Fibroblast of skin of right biceps (primary cell): ENCODE measurements at places on chromosomes 2 and 18.

DNA sequence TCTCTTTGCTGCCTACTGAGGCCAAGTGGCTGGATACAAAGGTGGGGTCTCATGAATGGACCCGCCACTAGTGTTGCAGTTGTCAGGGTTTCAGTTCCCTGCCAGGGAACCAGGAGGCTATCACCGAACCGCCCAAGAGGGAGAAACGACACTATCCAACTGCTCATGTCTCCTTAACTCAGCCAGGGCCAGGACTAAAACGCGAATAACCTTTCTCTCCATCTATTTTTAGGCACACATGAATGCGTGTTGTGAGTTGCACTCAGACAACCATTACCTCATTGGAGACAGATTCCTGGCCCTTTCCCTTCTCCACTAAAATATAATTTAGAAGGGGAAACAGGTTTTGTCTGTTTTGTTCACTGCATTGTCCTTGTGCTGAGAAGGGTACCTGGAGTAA, 559.5 kb downstream of the SOCS6 start:
- no peak for DNase-seq

GRCh38 chr2:106805716-106806115, 80.3 kb downstream of the ST6GAL2 start:
- no peak for DNase-seq

DNA sequence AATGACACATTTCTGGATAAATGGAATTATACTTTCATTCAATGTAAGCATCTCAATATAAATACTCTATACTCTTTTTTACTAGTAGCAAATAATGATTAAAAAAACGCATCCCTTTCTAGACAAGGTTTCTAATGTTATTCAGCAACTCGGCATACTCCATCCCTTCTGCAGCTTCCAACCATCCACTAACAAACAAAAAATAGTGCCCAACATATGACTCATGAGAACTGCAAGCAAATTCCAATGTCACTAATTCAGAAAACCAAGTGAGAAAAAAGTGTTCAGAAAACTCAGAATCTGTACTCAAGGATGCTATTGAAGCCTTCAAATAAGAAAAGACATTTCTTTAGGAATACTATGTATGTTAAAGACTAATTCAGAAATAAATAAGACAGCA, 140.0 kb downstream of the BAZ2B start:
- peak; percentile 5 for DNase-seq

GRCh38 chr18:28522236-28522635, 345.3 kb upstream of the CDH2 start:
- no peak for DNase-seq

DNA sequence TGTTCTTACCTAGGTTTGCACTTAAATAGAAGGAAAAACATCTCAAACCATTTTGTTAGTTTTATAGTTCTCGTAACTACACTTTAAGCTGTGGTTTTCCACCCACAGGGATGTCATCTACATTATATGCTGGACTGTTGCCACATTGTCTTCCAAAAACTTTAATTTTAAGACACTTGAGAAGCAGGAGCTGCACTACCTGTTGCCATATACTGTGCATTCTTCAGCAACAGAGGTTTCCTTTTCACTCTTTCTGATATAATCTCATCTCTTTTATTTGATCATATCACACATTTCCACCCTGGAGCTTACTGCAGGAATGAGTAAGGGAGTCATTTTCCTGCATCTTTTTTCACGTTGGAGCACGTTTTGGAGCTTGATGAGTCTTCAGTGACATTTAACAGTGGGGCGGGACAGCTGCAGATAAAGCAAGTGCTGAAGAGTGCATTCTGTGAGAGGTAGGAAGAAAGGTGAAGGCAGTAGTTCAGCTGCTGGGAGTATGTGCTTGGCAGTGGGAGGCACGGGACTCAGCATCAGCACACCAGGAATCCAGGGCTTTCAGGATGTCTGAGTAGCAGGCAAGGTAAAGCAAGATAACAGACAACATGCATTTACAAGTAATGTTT, 3.8 kb downstream of the LIMS1 start:
- DNase-seq, result no peak
